Brain pericyte (primary cell): ENCODE measurements at places on chromosomes 3 and 15.

DNA sequence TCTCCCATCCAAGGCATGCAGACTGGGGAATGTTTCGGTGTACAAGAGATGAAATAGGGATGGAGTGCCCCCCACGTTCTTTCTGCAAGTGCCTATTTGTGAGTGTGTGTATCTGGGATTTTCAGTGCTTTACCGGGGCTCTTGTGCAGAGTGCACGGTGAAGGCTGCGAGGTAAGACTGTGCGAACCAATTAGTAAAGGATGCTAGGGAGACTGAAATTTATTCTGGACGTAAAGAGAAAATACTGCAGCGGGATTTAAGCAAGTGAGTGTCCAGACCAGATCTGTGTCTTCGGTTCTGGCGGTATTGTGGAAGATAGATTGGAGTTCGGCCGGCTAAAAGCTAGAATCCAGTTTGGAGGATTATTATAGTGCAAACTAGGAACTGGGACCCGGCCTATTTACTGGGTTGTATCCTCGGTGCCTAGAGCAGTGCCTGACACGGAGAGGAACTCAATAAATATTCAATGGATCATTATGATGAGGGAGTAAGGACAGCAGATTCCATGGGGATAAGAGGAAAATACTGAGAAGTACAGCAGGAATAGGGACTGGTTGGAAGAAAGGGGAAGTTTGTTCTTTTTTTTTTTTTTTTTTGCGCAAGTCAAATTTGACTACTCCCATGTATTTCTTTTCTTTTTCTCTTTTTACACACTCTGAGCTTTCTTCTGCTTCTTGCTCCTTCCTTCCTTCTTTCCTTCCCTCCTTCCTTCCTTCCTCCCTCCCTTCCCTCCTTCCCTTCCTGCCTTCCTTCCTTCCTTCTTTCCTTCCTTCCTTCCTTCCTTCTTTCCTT is 580 bp upstream of the MAGEF1 start:
- no peak for DNase-seq

DNA sequence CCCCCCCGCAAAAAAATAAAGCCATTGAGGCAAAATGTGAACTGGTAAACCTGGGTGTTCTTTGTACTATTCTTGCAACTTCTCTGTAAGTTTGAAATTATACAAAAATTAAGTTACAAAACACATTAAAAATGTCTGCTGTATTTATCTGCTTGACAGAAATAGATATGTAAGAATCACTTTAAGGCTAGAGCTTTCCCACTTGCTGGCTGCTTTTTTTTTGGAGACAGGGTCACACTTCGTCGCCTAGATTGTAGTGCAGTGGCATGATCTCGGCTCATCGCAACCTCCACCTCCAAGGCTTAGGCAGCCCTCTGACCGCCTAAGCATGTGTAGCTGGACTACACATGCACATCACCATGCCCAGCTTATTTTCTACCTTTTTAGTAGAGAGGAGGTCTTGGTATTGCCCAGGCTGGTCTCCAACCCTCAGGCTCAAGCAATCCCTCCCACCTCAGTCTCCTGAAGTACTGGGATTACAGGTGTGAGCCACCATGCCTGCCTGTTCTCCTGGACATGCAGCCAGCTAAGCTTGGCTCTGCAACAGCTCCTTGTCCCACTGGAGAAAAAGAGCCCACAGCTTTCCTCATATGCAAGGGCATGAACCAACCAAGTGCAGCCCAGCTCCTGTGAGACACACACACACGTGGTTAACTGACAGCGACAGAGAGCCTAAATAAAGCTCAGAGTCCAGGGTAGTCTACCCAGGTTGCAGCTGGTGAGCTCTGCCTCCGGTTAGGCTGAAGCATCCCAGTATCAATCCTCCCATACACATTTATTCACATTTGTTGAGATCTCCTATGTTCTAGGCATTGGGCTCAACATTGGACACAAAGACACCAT is 4.5 kb downstream of the RPS17 start:
- DNase-seq: no peak

DNA sequence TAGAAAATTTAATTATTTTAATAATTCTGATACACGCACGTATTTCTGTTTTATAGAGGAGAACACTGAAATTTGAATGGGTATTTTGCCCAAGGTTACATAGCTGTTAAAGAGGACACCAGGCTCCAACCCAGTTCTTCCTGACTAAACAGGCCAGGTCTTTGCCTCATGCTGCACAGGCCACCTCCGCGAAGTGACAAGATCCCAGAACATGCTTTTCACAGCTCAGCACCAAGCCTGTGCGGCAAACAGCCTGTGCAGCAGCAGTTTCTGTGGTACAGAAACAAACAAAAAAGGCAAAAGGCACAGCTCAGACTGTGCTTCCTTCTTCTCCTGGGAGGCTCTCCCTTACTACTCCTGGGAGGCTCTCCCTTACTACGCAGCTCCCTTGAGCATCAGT is 6.5 kb downstream of the FOXL2 start:
- no peak for DNase-seq

DNA sequence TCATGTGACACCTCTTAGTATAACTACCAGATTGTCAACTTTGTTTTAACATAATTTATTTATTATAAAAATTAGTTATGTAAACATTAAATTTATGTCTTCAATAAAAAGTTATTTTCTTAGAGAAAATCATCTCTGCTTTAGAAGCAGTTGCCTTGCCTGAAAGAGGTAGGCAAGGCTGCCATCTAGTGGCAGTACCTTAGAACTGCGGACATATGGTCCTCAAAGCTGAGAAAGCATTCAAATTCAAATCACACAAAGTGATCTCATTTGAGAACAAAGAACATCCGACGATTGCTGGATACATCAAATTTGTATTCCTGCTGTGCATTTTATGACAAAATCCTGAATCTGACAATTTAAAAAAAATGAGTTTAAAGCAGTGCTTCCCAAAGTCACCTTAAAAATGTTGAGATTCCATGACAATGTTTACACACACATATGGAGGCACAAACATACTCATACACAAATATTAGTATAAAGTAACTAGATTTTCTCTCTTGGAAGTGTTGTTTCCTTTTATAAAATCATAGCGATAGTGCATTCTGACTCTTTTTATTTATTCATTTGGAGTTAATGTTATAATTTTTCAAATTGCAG is 617.4 kb downstream of the CADM2 start:
- DNase-seq: peak; percentile 41

DNA sequence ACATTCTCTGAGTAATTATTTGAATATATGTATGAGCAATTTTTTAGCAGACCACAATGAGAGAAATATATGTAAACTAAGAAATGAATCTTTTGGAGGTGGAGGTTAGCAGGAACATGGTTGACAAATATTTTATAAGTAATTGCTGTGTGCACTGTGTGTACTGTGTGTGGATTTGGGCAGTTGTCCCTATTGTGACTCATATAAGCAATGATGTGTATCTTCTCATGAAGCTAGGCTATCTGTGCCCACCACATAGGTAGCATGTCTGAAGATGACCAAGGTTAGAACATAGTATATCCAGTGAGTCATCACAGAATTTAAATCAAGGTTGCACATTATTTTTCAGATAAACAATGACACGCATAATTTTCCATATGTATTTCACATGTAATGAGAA is 713.9 kb upstream of the GBE1 start:
- DNase-seq: no peak

- no peak for DNase-seq
Observed at GRCh38 chr15:68149059-68149458, 56.1 kb downstream of the CALML4 start.

GRCh38 chr15:88939486-88939806 is 26.3 kb upstream of the MFGE8 start:
- DNase-seq: no peak

DNA sequence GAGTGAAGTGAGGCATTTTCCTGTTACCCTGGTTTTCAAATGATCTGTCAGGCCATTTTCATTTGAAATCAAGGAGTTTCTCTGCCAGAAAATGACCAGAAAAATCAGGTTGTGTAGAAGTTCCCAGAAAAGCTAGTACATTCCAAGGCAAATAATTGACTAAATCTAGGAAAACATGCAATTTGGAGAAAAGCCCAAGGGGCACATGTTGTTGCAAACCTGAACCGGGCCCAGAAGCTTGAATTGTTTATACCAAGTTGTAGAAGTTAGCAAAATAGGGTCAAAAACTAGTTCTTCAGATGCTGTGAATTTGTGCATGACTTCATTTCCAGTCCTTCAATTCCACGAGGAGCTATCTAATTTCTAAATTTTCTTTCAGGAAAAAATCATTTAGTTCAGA is 31.0 kb downstream of the TRIM42 start:
- DNase-seq: no peak

DNA sequence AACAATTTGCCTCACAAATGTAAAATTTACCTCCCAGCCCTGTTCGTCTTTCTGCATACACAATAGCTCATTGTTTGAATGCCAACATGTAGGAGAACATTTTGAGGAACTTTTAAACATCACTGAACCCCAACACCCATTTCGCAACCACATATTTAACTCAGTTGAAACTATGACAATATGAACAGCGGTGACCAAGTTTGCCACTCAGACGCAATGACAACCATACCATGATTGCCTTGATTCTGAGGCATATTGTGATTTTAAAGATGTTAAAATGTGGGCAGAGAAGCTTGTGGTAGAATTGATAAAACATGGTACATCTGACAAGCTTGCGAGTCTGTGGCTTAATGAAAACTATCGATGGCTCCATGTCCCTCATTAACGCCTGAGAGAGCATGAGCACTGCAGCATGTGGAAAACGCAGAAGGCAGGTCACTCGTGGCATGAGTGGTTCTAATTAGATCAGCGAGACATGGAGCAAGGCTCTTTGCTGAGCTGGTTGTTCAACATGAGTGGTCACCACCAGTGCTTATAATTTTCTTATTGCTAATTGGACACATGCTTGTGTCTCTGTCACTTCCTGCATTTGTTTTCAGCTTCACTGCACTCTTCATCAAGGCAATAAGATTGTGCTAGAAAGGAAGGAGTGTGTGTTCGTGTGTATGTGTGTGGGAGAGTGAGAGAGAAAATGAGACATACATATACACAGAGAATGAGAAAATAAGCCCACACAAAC is 116.8 kb downstream of the CHST2 start:
- no peak for DNase-seq

DNA sequence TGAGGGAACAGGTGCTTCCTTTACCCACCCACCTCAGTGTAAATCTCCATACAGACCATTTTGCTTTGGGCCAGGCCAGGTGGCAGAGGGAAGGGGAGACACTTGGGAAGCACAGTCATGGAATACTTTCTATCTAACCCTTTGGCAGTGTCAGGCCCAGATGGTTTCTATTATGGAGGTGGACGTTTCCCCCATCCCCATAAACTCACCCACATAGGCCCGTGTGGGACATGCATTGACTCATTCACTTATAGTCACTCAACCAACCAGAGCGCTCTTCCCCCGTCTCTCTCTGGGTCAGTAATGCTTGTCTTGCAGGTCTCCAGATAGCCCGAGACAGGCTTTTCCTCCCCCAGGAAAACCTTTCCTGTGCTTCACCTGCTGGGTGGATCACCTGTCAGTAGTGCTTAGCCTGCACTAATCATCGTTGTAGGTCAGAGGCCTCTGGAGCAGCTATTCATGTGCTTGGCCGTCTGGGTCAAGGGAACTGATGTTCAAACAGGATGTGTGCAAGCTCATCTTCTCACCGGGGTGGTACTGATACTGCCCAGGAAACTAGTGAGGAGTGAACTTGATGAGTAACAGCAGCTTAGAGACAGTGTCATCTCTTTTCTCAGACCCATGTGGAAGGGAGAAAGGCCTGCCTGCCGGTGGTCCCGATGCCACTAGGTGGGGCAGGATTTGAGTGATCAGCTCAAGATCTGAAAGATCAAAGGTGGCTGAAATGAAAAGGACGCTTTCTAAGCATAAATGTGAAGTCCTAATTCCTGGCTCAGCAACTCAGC is 67.1 kb downstream of the CEMIP start:
- DNase-seq: no peak

DNA sequence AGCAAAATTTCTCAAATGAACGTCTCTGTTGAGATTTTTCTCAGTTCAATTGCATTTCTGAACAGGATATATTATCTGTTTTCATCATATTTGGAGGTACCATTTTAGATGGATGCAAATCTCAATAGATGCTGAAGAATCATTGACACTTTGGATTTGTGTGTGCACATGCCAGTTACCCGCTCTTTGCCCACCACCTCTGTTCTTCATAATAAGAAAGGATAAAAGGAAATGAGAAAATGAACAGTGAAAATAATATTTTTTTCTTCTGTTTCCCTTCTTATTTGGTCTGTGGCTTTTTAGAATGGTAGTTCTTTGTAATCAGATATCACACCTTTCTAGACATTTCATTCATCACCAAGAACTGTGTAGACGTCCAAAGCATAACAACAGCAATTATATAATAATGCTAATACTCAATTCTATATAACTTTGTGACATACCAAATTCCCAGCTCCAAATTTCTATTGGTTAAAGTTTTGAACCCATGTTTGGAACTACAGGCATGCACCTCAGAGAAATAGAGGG is 256.7 kb upstream of the SATB1 start:
- DNase-seq: no peak

DNA sequence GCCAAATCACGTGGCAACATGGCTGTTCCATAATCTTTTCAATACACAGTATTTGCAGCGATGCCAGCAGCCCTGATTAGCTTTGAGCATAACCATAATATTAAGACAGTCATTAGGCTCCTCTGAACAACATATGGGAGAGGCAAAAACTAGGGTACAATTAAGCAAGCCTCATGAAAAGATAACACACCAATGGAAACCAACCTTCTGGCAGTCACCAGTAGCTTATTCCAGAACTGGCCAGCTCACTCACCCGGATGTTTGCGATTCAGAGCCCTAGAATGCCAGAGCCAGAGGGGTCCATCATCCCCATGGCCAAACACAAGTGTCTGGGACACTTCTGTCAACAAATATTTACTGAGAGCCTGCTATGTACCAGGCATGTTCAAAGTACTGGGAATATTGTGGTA is 48.8 kb upstream of the PLXND1 start:
- no peak for DNase-seq

DNA sequence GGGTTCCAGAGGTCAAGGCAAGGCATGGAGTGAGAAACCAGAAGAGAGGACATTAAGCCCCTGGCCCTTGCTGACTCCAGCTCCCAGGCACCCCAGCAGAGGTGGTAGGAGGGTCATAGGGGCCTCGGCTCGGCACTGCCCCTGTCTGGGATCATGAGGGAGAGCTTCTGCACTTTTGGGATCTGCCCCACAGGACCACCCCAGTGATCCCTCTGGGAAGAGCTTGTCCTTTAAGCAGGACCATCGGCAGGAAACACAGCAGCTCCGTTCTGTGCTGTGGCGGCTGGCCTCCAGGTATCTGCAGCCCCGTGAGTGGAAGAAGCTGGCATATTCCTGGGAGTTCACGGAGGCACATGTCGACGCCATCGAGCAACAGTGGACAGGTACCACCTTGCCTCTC is 35.5 kb downstream of the ANKDD1A start:
- no peak for DNase-seq

DNA sequence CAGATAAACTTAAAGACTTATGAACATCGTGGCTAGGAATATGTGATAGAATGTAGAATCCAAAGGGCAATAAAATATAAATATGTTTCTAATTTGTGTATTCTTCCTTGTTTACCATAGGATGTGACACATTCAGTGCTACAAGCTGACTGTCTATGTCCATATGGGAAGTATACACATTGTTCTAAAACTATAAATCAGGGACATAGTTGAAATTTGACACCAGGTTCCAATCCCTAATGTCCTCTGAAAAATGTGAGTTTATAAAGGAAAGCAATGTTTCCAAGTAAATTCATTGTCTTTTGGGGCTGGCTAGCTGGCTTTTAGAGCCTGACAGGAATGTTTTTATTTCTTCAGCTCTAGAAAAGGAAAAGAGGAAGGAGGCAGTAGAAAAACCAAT is 273.6 kb downstream of the CNTN4 start:
- no peak for DNase-seq
